Nephron progenitor cell (in vitro differentiated cells): ENCODE measurements at places on chromosomes 12 and 14.

DNA sequence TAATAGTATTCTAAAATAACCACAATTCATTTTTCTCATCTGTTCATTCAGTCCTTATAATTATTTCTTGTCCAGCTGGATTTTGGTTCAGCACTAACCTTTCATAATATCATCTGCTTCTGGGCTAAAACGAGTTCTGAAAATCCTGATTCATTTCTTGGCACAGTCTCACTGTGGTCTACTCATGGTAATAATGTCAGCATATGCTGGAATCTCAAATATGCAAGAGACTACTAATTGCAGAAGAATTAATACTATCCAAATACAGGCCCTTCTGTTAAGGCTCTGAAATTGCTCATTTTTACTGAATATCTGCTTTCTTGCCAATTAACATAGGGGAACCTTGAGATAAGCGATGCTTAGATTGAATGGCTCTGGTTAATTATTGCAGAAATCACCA is 597.1 kb downstream of the RPL10L start:
- no peak for DNase-seq

- no peak for DNase-seq
Measured at GRCh38 chr14:100678469-100678828, 48.2 kb upstream of the DLK1 start.

DNA sequence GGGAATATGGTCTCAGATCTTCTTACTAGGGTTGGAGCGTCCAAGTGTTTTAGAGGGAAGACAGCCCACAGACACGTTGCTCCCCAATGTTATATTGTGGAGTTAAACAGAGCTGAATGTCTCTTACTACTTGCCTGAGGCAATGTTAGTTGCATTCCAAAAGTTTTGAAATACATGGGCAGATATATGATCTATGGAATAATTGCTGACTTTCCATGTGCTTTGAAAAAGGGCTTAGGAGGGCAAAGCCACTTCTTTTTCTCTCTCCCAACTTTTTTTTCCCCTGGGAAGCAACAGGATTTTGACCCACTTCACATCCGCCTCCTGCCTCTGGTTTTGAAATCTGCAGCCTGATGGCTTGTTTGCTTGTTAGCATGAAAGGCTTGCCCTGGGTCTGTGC is 33.7 kb upstream of the PAX9 start:
- no peak for DNase-seq

GRCh38 chr14:106845286-106846087 is 1319.1 kb downstream of the TMEM121 start:
- no peak for DNase-seq

GRCh38 chr14:106187216-106187615 is 660.8 kb downstream of the TMEM121 start:
- no peak for DNase-seq

- DNase-seq: no peak
Measured at GRCh38 chr12:120688527-120689071, 1.6 kb downstream of the MLEC start.
